CD4-positive, alpha-beta T cell treated with Interleukin-1 beta for 1 hour (primary cell): ENCODE measurements at places on chromosomes 2 and 18.

GRCh38 chr2:68244456-68244855 lies 7.9 kb downstream of the PPP3R1 start:
- no peak for DNase-seq

DNA sequence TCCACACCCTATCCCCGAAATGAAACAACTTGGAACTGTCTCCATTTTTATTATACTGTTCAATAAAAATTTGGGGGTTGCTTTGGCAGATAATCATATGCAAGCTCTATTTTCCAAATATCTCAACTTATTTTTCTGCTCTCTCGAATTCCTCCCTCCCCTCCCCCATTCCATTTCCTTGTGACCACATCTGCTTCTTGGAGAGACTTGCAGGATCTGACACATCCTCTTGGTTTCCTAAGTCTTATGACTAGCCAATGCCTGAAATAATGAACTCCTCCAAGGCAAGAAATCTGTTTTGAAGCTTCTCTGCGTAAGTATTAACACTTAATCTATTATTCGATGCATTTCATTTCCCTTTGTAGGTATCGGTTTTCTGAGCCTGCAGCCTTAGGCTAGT lies 16.1 kb downstream of the TGIF1 start:
- no peak for DNase-seq

- DNase-seq: no peak
These were observed 166.7 kb upstream of the GLI2 start for GRCh38 chr2:120568975-120569268.

GRCh38 chr2:419687-420317 lies 131.9 kb upstream of the ALKAL2 start:
- peak; percentile 20 for DNase-seq

DNA sequence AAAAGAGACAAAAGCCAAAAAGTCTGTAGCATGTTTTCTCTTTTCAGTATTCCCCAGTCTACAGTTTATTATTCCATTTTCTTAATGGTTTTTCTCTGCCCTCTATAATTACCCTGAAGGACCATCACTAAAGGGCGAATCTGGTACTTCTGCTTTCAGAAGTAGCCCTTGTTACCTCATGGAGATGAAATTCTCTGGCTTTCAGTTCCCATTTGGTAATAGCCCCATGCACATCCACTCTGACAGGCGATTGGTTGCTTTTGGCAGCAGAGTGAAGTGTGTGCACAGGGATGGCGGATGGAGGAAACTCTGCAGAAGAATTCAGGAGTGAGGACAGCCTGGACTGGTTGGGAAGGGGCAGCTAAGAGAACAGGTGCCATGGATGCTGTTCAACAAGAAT lies 66.3 kb upstream of the NABP1 start:
- peak; percentile 56 for DNase-seq
